H9 (cell line): ENCODE measurements at places on chromosomes 6 and 20. TPM values are rescaled to one million over a fixed set of nuclear protein-coding genes. Genes with fewer than 3 reads are reported as not detected.

The GJA10 gene
- not detected in 2 replicates for total RNA-seq

DNA sequence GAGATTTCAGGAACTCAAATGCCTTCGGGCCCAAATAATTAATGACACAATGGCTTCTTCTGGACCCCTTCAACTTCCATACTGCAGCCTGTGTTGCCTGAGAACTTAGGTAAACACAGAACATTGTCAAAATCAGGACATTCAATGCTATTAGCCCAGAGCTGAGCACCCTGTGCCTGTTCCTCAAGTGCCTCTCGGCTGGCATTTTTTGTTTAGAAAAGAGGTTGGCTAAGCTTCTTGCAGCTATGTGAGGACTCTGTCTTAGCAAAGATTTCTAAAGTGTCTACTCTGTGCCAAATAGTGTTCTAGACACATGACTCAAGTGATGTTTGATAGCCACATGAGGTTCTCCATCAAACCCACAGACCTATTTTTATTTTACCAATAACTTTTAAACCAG lies 289.3 kb upstream of the ARID1B start:
- no peak for DNase-seq

The MUC21 gene
- total RNA-seq: not detected in 2 replicates

The CTAGE9 gene
- 0.13 TPM in 1 of 2 replicates, not detected in the other for total RNA-seq

The DEFB132 gene
- not detected in 2 replicates for total RNA-seq

DNA sequence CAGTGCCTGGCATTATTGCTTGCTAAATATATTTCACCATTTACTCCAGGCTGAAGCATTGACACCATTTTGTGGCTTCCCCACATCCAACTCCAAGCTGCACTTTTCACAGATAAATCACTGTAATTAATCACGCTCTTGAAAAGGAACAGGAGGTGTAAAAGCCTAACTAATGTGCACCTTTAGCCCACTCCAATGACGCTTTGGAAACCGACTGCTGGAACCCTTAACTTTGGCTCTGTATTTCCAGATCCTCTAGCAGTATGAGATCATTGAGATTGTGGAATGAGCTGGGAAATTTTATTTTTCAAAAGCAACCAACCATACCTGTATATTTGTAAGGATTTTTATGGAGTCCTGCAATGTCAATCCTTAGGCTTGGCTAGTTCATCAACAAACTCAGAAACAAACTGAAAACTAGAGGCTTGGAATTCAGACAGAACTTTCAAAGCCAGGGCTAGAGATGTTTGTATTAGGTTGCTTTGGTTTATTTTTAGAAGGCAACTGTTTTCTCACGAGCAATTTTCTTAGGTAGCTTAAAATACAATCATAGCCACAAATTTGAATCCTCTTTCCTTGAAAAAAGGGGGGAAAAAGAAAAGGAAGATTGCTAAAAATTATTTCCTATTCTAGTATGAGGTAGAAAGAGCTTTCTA lies 52.8 kb upstream of the UTRN start:
- DNase-seq: no peak

DNA sequence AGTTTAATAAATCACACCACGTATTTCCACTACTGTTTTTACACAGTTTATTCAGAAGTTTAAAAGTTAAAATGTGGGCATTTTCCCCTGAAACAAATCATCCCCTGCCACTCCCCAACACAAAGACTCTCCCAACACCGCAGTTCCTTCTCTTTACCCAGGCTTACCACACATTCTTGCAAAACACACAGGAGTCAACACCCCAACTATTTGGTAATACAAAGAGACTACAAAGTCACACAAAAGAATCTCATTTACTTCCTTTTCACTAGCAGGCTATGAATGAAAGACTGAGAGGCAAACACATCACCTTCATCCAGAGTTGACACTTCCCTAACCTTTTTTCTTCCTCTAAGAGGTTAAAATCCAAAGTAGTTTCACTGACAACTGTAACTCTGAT lies 51.1 kb downstream of the KCTD20 start:
- no peak for DNase-seq

GRCh38 chr6:11851387-11851786 lies 72.8 kb upstream of the ADTRP start:
- no peak for DNase-seq

- DNase-seq: no peak
Measured at GRCh38 chr6:109770779-109771178, 79.7 kb downstream of the FIG4 start.

DNA sequence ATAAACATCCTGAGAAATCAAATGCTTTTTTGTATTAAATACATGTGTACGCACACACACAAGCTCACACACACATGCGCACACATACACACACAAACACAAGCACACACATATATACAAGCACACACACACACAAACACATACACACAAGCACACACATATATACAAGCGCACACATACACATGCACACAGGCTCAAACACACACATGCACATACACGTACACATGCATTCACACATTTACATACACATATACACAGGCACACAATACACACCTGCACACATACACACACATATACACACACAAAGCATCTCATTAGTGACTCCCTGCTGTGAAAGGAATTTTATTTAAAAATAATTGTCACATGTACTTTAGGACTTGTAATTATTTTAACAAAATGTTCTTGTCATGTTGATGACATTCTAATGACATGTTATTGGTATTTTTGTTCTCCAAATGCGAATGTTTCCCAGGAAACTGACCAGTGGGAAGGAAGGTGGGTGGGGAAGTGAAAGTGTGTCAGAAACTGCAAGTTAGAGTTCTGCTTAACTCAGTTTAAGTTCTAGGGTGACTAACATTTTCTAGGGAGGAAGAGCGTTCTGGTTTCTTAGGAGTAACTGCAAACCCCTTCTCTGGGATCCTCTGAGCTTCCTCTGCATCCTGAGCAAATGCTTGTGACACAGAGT lies 113.9 kb upstream of the ZNF217 start:
- DNase-seq: no peak

DNA sequence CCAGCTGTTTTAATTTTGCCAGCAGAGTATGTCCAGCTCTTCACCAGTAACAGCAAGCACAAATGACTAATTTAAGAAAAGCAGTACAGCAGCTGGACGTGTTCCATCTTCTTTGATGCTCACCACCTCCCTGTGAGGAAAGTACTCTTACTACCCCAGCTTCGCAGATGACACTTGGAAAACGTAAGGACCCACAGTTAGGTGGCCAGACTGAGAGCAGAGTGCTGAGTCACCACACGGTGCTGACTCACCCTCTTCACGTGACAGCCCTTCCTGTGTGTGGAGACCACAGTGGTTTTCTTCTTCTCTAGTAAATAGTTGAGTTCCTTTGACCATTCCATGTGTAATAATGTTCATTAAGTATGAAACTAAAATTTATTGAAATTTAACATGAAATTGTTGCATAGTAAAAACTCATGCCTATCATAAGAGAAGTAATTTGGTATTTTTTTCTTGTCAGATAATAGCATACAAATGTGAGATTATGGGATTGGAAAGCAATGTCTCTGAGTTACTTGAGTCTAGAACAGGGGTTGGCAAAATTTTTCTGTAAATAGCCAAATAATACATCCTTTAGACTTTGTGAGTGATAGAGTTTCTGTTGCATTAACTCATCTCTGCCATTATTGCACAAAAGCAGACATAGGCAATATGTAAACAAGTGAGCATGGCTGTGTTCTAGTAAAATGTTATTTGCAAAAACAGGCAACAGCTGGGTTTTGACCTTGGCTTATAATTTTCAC lies 76.6 kb downstream of the SLX4IP start:
- peak; percentile 81 for DNase-seq

The RPS10 gene
- 2,330 and 2,392 TPM in 2 replicates for total RNA-seq

The CRISP2 gene
- not detected in 2 replicates for total RNA-seq

DNA sequence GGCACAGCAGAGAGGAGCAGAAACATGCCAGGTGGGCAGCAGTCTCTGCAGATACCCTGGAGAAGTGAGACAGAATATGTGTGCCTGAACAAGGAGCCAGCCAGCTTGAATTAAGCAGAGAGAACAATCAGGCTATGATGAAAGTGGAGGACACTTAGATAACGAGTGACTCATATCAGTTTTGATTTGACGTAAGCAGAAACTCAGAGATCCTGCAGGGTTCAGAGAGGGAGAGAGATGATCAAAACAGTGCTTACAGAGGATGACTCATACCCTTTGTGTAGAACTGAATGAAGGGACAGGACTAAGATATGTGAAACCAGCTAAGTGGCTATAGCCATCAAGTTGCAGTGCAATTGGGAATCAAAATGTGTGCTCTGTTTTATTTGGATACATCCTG lies 300.7 kb downstream of the TENT5A start:
- DNase-seq: no peak

GRCh38 chr6:50778696-50779095 lies 40.0 kb upstream of the TFAP2B start:
- DNase-seq: no peak

DNA sequence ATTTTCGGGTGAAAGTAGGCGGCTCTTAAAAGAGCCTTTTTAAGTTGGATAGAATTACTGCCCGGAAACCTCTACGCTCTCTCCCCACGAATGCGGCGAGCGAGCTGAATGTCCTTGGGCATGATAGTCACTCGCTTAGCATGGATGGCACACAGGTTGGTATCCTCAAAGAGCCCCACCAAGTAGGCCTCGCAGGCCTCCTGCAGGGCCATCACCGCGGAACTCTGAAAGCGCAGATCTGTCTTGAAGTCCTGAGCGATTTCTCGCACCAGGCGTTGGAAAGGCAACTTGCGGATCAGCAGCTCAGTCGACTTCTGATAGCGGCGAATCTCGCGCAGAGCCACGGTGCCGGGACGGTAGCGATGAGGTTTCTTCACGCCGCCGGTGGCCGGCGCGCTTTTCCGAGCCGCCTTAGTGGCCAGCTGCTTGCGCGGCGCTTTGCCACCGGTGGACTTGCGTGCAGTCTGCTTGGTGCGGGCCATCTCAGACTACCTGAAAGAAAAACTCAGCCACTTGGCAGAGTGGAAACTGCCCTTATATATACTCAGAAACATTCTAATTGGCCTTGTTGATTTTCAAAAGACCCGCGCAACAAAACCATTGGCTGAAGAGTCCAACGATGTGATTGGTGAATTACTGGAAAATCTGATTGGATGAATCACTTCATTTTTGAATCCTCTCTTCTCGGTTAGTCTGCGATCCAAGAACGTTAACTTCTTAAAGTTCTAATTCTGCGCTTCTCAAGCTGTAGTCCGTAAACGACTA lies 93.9 kb upstream of the BTN3A2 start:
- peak; percentile 86 for DNase-seq

DNA sequence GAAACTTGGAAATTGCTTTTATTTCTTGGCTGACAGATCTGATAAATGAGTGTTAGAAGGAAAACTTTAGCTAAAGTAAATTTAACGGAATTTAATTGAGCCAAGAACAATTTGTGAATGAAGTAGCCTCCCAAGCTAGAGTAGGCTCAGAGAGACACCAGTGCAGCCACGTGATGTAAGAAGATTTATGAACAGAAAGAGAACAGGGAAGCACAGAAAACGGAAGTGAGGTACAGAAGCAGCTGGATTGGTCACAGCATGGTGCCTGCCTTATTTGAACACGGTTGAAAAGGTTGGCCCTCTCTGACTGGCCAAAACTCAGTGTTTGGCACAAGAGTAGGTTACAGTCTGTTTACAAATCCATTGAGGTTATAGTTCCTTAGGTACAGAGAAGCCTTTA lies 29.5 kb upstream of the IFNGR1 start:
- DNase-seq: no peak

- DNase-seq: peak; percentile 65
Measured at GRCh38 chr6:159608961-159609651, 83.9 kb downstream of the SOD2 start.

- no peak for DNase-seq
Measured at GRCh38 chr6:161462148-161462547, 188.3 kb upstream of the AGPAT4 start.

DNA sequence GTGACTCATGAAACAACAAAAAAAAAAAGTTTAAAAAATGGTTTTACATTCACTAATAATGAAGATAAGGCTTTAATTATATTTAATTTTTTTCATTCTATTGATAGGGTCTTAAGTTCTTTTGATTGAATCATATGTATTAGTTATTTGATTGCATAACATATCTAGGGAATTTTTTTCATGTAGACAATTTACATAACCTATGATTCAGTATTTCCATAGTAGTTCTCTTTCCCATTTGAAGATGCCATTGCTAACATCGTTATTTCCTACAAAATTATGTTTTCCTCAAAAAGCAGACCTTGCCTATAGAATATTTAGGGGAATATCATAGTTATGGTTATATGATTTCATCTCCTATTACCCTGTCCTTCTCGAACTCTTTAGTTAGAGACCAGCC lies 463.4 kb downstream of the TFAP2B start:
- no peak for DNase-seq
